ENCODE measurements at places on chromosomes 4 and X.
A peak's percentile ranks its signal among the peaks of the same experiment; 100 is the strongest.

DNA sequence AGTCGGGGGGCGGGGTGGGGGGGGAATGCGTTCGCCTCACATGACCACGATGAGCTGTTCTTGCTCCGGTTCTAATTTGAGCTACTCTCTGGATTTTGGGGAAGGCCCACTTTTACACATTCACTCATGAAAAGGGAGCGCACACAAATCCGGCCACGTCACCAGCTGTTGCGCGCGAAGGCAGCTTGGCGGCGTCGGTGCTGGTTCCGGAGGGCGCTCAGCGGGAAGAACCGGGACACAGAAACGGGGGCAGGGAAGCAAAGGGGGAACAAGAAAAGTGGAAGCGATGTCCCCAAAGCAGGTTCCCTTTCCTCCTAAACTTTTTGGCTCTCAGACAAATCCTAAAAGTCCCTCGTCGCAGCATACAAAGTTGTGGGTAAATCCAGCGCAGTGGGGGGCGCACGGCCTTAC, 605 bp downstream of the ANXA5 start:
- DNase-seq: no peak

GRCh38 chr4:109183931-109184490, 118.4 kb downstream of the COL25A1 start:
- DNase-seq: no peak

- no peak for DNase-seq
Measured at GRCh38 chrX:103879339-103879738, 47.3 kb upstream of the RAB9B start.

GRCh38 chr4:77184974-77185373, 28.0 kb downstream of the CCNG2 start:
- DNase-seq: no peak

GRCh38 chr4:187865914-187866313, 129.7 kb upstream of the ZFP42 start:
- DNase-seq: no peak

- no peak for DNase-seq
Measured at GRCh38 chr4:85676850-85677590, 202.1 kb downstream of the ARHGAP24 start.

GRCh38 chrX:40950546-40950945, 134.7 kb upstream of the USP9X start:
- DNase-seq: no peak

DNA sequence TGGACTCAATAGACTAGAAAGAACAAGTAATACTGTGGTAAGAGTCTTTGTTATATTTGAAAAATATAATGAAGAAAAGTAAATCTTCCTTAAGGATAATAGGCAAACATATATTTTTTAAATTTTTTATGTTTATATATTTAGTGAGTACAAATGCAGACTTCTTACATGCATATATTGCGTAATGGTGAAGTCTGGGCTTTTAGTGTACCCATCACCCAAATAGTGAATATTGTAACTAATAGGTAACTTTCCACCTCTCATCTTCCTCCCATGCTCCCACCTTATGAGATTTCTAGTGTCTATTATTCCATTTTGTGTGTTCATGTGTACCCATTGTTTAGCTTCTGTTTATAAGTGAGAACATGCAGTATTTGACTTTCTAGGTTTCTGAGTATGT, 711.2 kb upstream of the NDST4 start:
- DNase-seq: no peak

GRCh38 chr4:157880761-157881160, 292.1 kb downstream of the GASK1B start:
- DNase-seq: no peak

GRCh38 chr4:13544606-13545393, 492 bp upstream of the NKX3-2 start:
- DNase-seq: peak; percentile 54

All from NCI-H1048 (cell line).